ENCODE measurements at places on chromosomes 13 and 19. TPM values are rescaled to one million over a fixed set of nuclear protein-coding genes. Genes with fewer than 3 reads are reported as not detected.
A peak's percentile ranks its signal among the peaks of the same experiment; 100 is the strongest.

- no peak for DNase-seq
These were observed 12.4 kb downstream of the DPP9 start for GRCh38 chr19:4711211-4711610.

DNA sequence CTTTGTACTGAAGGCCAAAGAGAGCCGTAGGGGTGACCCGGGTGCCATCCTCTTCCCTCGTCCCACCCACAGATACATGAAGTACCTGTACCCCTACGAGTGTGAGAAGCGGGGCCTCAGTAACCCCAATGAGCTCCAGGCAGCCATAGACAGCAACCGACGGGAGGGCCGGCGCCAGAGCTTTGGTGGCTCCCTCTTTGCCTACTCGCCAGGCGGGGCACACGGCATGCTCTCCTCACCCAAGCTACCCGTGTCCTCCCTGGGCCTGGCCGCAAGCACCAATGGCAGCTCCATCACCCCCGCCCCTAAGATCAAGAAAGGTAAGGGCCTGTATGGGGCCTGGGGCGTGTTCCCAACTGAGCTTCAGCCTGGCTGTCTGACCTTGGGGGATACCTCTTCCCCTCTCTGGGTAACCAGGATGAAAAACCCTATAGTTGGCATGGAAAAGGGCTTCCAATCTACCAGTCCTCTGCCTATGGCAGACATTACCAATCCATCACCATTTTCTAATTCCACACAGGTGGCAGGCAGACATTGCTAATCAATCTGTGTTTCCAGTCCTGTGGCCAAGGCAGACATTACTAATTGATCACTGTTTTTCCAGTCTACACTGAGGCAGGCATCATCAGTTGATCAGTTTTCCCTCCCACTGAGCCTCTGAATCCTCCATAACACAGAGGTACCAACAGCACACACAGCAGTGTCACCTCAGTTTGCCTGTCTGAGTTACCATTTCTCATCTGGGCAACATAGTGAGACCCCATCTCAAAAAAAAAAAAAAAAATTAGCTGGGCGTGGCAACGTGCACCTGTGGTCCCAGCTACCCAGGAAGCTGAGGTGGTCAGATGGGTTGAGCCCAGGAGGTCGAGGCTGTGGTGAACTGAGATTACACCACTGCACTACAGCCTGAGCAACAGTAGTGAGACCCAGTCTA lies 19.1 kb upstream of the WDR18 start:
- DNase-seq = no peak

DNA sequence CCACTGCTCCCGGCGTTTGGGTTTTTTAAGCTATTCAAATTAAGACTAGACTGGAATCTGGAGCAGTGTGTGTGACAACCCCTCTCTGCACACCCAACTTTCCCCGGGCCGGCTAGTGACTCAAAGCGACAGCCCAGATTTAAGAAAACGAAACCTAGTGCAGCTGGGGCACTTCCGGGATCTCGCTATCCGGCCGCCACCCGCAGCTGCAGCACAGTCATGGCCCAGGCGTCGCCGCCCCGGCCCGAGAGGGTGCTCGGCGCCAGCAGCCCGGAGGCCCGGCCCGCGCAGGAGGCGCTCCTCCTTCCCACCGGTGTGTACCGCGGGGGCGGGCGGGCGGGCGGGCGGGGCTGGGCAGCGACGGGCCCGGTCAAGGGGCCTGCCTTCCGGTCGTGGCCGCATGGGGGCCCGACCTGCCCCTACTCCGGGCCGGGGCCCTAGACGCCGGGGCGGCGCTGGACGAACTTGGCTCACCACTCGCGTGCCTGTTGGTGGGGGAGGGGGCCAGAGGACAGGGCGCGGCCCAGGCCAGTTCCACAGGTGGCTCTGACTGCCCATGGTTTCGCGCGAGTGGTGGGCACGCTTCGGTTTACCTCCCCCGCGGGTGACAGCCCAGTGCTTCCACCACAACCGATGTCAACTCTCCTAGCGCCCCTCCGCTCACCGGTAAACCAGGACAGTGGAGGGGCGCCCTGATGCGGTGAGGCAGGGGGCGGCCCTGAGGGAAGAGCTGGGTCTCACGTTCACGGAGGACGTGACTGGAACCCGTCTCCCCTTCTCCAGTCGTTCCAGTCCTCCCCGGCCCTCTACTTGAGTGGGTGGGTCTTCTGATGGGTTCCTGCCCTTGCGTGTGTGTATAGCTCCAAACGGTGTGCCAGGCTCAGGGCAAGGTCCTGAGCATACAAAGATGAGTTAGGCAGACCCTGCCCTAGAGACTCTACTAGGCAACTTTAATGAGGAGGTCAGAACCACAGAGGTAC lies at the start of gene PHF11:
Gene PHF11 (plus strand): TSS at position 171 of the 980 bp plus-strand sequence. CDS start 49 bp downstream, at position 220.
- DNase-seq = peak; percentile 74

Gene RFPL4AL1
- total RNA-seq = not detected

Gene VSIG10L
- total RNA-seq = 0.26 TPM

Gene PROZ
- not detected for total RNA-seq

All from uterus (tissue), 4 donors.